ENCODE measurements at places on chromosomes 16 and 17.

DNA sequence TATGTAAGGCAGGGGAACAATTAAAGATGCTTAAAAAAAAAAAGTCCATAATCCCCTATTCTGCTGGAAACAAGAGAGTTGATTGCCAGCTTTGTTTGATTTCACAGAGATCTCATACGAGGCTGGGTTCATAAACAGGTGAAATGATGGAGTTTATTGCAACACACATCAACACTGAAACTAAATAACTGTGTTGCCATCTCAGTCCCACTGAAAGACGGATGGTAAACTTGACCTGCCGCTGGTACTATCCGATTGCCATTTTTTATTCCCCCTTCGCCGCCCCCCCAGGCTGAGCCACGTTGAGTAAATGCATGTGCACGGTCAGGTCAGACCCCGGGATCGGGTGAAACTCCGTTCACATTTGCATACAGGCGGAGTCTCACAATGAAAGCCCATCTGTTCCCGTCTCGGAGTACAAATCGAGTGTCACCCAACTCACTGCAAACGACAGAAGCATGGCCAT lies 119.2 kb downstream of the SKAP1 start:
- no peak for DNase-seq

GRCh38 chr17:57555636-57556175 lies 189.4 kb downstream of the CCDC182 start:
- no peak for DNase-seq

- DNase-seq = no peak
Measured at GRCh38 chr16:55643161-55643970, 12.4 kb upstream of the SLC6A2 start.

- DNase-seq = no peak
Measured at GRCh38 chr17:37737081-37737480, 7.8 kb downstream of the HNF1B start.

DNA sequence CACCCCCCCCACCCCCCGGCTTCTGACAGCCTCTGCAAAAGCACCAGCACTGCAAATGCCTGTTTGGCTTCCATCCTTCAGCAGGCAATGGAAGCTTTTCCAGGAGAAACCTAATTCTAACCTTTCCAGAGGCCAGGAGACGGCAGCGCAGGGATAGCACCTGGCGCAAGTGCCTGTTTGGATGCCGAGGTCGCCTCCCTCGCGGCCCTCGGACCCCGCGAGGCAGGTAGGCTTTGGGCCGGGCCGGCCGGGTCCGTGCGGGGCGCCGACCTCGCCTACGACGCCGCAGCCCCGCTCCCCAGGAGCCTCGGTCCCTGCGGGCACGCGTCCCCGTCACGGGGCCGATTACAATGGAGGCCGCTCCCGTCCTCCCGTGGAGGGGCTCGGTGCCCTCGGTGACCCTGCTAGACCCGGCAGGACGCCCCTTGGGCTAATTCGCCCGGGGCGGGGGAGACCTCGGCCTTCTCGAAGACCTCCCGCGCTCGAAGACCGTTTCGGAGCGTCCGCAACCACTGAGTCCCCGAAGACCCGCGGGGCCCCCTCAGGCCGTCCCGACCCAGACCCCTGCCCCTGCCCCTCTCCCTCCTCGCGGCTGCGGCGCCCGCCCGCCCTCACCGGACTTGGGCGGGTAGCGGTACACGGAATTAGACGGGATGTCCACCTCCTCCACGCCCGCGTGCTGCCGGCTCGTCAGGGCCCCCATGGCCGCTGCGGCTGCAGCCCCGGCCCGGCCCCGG lies 587 bp downstream of the RNF157 start:
- DNase-seq = no peak

All from neural crest cell (in vitro differentiated cells).